ENCODE measurements at places on chromosomes 11 and 22.

DNA sequence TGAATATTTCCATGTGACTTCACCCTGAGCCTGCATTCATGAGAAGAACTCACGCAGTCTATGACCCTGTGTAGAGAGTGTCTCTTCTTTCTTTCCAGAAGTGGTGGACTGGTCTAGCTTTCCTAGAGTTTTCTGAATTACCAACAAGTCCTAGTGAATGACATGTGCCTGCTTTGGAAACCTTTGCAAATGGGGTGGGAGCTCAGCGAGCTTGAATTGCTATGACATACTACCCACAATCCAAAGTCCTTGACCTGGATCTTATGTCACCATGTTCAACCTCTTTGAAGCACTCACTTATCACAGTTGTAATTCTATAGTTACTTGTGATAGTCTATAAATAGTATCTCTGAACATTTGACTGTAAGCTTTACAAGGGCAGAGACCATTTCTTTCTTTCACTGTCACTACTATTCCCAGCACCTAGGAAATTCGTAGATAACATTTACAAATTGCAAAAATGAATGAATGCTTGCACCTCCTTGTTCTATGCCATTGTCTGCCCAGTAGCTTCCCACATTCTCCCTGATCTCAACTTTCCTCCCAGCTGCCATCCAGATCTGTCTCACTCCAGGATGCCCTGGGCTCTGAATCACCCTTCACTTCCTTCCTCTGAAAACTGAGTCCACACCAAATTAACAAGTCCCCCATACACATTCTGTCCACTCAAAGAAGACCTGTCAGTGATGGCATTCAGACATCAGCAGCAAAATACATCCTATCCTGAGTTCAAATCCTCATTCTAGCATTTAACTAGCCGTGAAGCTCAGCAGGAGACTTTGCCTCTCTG lies 201.9 kb upstream of the SESN3 start:
- no peak for DNase-seq

- DNase-seq, result no peak
Measured at GRCh38 chr22:34855471-34855870, 210.5 kb upstream of the ISX start.

DNA sequence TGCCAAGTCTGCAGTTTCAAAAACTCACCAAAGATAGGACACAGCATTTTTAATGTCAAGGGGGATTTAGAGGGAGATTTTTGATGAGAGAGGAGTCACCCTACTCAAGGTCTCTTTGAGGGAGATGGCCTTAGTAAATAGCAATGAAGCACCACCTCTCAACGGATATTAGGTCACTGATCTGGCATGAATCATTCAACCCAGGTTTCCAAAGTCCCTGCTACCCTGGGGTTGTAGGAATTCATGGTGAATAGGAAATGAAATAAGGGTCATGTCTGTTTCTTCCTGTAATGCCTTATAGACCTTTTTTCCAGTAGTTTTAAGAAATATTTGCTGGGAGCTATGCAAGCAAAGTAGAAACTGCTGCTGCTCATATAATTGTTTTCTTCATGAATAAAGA lies 2154.9 kb downstream of the LRRC4C start:
- no peak for DNase-seq

DNA sequence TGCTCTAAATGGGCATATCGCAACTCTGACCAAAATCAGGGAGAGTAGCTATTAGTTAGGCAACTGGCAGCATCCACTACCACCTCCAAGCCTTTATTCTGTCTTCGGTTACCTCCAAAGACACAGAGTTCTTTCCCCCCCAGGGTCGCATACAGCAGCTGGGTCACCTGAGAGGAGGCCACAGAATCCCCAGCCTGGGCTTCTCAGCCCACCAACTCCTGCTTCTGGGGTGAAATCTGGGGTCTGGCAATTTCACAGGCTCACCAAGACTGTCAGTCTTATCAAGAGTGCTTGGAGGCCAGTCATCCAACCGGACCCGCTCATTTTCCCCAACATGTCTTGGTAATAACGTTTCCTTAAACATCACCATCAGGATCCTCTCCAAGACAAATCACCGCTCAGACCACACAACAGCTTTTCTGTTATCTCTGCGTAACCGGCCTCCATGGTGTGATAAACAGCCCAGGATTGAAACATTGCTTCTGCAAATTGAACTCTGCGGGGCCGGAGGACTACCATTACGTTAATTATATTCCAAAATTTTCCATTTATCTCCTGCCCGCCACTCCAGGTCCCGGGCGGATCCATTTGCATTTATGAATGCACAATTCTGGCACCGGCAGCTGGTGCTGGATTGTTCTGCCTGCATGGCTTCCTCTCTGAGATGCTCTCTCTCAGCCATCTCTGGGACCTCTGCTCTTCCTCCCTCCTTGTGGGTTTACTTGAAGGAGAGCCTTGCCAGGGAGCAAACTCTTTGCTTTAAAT lies 35.6 kb downstream of the RTL6 start:
- no peak for DNase-seq

- no peak for DNase-seq
Measured at GRCh38 chr11:32420937-32421901, 14.1 kb downstream of the WT1 start.

- no peak for DNase-seq
Measured at GRCh38 chr11:89147229-89147628, 30.4 kb upstream of the TYR start.

DNA sequence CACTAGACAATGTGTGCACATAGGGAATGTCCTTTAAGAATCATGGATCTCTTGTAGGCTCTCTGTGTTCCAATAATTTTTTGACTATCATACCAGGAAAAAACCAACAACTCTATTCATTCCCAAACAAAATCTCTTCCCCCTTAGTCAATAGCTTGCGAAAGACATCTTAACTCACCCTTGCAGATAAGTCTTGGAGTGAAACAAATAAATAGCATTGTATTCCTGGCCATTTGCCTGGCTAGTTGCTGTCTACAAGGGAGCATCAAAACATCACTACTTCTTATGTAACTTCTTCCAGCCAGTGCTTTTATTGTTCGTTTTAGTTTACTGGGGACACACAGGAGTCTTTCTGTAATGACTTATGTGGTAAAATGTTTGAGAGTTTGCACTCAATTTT lies 29.4 kb downstream of the SCN3B start:
- no peak for DNase-seq

DNA sequence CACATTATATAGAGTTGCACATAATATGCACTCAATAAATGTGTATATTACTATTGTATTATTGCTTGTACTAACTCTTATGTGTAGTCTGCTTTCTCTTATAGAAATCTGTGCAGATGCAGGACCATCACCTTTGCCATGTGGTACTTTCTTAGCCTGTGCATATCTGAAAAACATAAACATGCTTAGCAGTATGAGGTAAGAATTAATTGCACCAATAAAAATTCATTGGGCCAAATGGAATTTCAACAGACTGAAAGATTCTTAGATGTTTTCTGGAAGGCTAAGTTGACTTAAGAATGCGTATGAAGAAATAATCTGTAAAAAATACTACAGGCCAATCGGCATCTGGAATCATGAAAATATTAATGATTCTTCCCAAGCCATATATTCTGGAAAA lies 55.3 kb downstream of the TRPC6 start:
- no peak for DNase-seq

GRCh38 chr22:35727436-35727835 lies 9.8 kb downstream of the APOL5 start:
- DNase-seq, result no peak

Measured in activated CD8-positive, alpha-beta memory T cell treated with anti-CD3 and anti-CD28 coated beads for 48 hours (primary cell).